ENCODE measurements at places on chromosomes 2 and 18.

DNA sequence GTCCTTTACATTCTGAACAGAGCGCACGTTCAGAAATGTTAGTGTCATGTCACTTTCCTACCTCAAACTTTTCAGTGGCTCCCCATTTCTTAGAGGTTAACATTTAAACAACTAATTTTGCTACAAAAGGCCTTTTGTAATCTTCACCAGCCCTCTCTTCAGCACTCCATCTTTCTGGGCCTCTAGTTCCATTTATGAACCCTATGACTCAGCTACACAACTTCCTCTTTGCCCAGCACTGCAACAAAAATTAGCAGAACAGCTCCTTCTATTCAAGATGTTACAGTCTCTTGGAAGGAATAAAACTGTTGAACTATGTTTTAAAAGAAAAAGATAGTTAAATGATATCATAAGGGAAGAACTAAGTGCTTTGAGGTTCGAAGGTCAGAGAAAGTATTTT is 139.9 kb downstream of the VWC2L start:
- DNase-seq: no peak

GRCh38 chr2:9699139-9700108 is 68.6 kb upstream of the YWHAQ start:
- DNase-seq: no peak

DNA sequence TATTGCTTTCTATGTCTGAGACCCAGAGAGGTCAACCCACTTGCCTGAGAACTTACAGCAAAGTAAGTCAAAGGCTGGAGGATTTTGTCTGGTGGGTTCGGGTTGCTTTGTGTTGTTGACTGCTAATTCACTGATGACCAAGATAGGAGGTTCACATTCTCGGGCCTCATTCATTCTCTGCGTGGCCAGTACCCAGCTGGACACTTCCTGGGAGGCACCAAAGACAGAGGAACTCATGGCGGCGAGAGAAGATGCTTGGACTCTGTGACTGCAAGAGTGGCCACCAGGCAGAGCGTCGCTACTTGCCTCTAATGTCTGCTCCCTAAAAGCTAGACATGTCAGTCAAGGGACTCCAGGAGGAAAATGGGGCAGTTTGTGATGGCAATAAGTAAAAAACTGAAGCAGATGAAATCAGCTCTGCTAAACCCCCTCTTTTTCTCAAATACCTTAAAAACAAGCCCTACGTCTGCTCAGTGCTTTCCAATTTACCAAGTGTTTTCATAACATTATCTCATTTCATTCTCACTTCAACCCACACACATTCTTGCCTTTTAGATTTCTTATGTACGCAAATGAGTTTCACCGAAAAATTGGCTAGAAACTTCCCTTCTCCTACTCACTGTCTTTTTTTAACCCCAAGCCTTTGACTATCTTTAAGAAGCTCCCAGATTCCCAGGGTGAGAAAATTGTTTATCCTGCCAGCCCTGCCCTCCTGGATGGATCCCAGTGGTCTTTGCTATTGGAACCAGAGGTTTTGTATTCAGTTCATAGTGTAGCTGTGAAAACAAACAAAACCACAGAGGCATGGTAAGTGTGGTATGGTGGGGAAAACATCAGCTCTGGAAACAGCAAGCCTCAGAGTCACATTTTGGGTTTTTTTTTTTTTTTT is 4.9 kb upstream of the LBH start:
- DNase-seq: no peak

DNA sequence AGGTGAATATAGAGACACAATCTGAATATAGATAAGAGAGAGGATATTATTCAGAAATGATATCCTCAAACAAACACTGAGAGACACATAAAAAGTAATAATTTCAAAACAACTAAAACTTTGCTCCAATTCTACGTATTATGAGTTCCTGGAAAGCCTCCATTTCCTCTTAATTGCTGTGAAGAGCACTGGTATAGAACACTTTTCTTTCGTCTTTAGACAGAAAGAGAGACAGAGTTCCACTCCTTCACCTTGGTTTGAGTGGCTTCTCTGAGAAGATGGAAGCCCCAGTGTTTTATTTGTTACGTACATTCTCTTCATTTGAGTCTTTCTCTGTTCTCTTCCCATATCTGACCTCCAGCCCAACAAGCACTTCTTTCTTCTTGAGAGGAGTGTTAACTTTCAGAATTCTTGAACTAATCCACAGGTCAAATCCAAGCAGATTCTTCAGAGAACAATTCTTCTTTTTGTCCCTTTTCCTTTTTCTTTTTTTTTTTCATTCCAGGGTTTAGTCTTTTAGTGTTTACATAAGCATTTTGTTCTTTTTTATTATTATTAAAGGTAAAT is 6.4 kb upstream of the PIK3C3 start:
- no peak for DNase-seq

DNA sequence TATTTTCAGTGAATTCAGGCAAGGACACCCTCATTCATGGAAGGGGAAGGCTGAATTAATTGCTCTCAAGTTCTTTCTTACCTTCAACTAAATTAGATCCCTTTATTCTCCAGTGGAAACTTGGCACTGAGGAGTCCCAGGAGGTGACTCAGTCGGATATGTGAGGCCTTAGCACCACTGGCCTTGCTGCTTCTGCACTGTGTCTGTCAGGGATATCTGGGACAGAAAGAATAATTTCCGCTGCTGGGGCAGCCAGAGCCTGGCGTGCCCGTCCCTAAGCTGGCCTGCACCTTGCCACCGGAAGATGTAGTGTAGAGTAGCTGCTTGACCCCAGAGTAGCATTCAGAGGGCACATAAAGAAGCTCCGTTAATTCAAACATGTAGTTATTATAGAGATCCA is 53.4 kb downstream of the LIMS1 start:
- DNase-seq: no peak

DNA sequence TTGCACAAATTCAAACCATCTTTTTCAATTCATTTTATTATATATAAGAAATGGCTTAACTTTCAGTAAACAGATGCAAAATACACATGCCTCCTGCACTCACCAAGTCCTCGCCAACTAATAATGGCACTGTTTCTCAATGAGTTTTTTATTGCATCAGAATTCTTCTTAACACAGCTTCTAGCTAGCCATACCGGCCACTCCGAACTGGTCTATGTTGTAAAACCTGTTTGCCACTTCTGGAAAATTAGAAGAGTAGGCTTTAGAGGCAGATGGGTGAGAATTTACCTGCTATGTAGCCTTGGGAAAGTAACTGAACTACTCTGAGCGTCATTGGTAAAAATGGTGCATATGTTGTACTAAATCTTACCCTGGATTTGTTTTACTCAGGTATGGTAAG is 100.6 kb upstream of the LHCGR start:
- DNase-seq: no peak

All from activated CD4-positive, alpha-beta T cell treated with anti-CD3 and anti-CD28 coated beads for 24 hours (primary cell).